Kidney epithelial cell (primary cell): ENCODE measurements at places on chromosomes 2 and 18. TPM values are rescaled to one million over a fixed set of nuclear protein-coding genes. Genes with fewer than 3 reads are reported as not detected.

The LBX2 gene
- 1.9 and 3.4 TPM in 2 replicates for total RNA-seq

The SCYGR5 gene
- total RNA-seq = not detected in 2 replicates

- no peak for DNase-seq
These were observed 144.9 kb upstream of the HAAO start for GRCh38 chr2:42937171-42937875.

GRCh38 chr2:33208400-33208799 lies 261.6 kb downstream of the LTBP1 start:
- no peak for DNase-seq
